ENCODE measurements at places on chromosomes 13 and 19.

DNA sequence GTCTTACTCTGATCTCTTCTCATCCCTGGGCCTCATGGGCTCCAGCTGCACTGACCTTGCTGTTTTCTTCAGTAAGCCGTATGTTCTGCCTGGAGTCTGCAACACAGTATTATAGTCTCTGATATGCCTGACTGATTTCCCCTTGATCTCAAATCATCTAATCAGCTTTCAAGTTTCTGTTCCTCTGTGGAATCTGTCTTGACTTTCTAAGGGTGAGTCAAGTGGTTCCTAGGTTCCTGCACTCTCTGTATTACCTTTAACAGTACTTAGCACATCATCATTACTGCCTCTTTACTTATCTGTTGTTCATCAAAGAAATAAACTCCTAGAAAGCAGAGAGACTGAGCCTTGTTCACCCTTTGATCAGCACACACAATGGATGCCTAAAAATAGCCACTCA lies 350.7 kb downstream of the LMO7 start:
- DNase-seq, result peak; percentile 15

- DNase-seq, result no peak
Observed at GRCh38 chr13:43242040-43242439, 218.7 kb downstream of the DNAJC15 start.

DNA sequence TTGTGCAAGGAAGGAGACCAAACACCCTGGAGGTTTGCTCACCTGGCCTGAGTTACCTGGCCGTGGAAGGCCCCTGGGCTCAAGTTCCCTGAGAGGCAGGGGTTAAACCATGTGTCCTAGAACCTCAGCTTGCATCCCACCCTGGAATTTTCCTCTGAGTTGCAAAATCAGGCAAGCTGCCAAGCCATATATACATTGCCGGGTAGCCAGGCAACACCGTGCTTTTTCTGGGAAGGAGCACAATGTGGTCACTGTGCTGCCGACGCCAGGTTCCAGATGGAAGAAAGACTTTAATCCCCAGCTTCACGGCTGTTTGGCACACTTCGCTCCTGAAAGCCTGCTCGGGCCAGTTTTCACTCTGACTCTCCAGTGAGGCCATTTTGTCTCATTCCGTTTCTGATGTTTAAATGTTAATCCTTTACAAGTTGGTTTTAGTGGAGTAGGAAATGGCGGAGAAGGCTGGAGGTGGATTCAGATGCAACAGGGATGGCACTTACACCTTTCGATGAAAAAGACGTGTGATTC lies 60.1 kb upstream of the PEG3 start:
- DNase-seq, result no peak

GRCh38 chr19:46736531-46737297 lies 9.1 kb upstream of the FKRP start:
- no peak for DNase-seq

DNA sequence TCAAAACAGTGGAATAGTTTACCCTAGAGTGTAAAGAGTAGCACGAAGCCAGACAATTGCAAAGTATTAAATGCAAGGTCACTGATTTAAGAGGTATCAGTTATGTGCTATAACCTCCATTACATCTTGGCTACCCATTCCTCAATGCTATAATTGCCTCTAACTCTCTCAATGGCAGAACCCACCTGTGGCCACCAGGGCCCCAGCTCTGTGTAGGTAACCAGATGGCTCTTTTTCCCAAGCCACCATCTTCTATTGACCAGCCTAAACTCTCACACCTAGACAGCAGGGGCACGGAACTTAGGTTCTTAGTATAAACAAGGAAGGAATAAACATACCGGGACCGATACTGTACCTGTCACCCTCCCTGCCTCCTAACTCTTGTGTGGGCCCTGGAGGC lies 277.6 kb downstream of the PCDH9 start:
- no peak for DNase-seq

DNA sequence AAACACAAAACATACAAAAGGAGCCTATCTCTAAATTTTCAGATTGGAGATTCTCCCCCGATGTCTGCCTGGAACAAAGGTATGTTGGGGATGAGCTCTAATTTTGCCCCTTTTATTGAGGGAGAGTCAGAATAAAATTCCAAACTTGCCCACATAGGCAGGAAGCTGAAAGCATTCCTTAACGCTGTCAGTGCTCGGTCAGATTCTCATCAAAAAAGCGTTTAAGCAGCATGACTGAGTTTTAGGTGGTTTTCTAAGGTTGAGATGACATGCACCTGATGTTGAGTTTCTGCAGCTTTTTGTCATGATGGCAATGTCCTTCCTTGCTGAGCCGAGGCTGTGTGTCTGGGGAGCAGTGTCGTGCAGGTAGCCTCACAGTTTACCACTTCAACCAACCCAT lies 48.4 kb upstream of the MEDAG start:
- DNase-seq, result no peak
